ENCODE measurements at places on chromosomes 5 and 9.

DNA sequence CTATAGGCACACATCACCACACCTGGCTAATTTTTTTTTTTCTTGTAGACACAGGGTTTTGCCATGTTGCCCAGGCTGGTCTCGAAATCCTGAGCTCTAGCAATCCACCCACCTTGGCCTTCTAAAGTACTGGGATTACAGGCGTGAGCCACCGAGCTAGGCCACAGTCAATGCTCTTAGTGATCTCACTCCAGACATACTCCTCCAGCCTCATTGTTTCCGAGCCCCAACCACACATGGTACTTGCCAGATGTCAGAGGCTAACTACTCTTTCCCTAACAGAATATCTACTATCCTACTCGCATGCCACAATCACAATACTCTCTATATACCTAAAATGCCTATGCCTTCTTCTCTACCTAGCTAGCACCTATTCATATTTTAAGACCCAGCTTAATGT is 17.1 kb downstream of the SUSD1 start:
- DNase-seq = no peak

GRCh38 chr9:108983885-108984284 is 29.4 kb downstream of the CTNNAL1 start:
- no peak for DNase-seq

GRCh38 chr9:106829666-106830408 is 33.1 kb upstream of the ZNF462 start:
- no peak for DNase-seq

GRCh38 chr5:55141945-55142690 is 17.9 kb upstream of the GPX8 start:
- DNase-seq = no peak

- DNase-seq = no peak
Measured at GRCh38 chr9:125379208-125379607, 117.6 kb downstream of the GAPVD1 start.

DNA sequence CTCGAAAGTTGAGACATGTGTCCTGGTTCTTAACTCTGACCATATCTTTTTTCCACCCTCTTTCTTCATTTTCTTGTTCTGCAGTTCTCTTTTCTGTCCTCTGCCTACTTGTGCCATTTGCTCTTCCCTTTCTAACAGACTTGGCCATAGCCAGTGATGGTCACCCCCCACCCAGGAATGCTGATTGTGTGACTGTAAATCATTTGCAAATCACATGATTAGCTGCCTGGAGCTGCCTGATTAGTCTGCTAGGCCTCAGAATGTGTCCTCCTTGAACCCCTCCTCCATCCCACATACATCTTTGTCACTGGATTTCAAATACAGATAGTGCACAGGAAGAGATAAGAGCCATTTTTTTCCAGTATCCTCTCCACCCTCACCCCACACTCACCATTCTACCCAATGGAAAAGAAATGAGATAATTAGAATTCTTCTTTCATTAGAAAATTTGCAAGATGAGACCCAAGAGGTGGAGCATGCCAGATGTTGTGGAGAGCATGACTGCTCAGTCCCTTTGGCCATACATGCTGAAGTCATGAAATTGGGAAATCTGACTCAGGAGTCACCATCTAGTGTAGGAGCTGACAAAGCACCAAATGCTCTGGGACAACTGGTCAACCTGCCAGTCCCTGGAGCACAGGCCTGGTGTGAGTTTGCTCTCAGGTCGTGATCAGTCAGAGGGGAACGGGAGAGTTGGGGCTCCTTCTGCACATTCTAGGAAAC is 538.2 kb downstream of the CCDC171 start:
- DNase-seq = no peak

GRCh38 chr5:150511578-150512367 is 3.8 kb downstream of the NDST1 start:
- no peak for DNase-seq

- DNase-seq = no peak
Measured at GRCh38 chr9:85056203-85056572, 386.7 kb downstream of the NTRK2 start.

- DNase-seq = no peak
Measured at GRCh38 chr5:5886812-5887486, 464.5 kb downstream of the ICE1 start.

DNA sequence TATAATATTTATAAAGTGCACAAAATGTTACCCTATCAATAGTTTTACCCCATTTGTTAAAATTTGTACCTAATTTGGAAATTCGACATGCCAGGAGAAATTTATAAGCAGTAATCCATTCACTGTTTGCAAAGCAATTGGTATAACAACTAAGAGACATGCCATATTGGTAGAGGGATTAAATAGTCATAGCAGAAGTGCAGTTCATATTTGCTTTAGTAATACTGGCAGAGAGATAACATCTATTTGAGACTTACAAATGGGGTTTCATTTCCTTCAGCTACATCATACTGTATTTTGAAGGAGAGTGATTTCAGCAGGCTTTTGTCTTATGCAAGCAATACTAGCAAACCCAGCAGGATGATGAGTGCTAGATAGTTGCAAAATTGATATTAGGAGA is 610.4 kb upstream of the CDH10 start:
- no peak for DNase-seq

- DNase-seq = no peak
Measured at GRCh38 chr5:151509231-151509630, 61.8 kb downstream of the SLC36A1 start.
